ENCODE measurements at places on chromosomes 7 and 10.

DNA sequence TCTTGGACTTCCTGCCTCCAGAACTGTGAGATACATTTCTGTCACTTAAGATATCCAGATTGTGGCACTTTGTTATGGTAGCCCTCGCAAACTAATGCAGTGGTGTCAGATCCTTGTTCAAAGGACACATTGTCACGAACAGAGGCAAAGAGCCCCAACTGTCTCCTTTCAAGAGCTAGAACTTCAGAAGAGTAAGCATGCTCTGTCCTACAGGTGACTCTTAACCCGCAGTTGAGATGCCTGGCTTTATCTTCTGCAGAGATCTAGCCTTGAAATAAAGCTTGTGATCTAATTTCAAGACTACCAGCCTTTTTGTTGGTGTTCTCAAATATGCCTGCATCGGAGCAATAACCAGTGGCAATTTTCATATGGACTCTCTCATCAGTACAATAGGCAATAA lies 134.4 kb downstream of the ATXN7L1 start:
- DNase-seq, result no peak

DNA sequence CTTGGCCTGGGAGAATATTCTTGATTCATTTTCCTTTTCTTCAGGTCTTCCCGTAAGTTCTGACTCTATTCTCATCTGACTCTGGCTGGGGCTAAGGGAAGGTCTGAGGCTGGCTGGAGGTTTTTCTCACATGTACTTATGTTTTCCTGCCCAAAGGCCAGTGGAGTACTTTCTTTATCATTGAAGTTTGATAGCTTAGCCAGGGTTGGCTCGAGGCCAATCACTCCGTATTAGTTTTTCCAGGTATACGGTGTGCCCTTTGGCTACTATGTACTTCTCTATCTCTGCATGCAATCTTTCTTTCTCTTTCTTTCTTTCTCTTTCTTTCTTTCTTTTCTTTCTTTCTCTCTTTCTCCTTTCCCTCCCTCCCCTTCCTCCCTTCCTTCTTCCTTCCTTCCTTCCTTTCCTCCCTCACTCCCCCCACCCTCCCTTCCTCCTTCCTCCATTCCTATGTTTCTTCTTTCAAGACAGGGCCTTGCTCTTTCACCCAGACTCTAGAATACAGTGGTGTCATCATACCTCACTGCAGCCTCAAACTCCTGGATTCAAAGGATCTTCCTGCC lies 26.8 kb upstream of the VKORC1L1 start:
- no peak for DNase-seq

DNA sequence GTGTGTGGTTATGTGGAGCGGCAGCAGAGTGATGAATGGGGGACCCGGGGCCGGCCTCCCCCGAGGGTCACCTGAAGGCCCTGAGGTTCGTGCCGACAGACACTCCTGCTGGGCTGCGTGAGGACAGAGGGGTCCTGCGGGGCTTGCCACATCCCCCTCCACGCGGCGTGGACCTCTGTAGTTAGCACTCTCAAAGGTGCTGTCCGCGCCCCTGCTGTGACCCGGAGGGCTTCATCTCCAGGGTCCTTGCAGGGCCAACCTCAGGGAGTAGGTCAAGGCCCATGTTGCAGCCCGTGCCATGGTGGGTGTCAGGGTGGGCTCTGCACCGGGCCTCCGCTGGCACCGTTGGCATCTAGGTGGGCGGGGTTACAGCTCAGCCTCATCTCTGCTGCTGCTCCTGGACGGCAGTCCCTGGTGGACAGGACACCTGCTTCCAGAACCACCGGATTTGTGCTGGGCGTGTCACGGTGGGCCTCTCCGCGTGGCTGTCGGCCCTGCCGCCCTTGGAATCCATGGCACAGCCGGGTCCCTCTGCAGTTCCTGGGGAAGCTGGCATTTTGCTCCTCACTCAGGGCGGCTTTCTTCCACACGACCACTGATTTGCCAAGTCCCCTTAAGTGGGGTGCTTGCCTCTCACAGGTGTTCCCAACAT lies 19.8 kb upstream of the GET4 start:
- no peak for DNase-seq

GRCh38 chr10:96227206-96227605 lies 44.2 kb downstream of the BLNK start:
- DNase-seq, result no peak

DNA sequence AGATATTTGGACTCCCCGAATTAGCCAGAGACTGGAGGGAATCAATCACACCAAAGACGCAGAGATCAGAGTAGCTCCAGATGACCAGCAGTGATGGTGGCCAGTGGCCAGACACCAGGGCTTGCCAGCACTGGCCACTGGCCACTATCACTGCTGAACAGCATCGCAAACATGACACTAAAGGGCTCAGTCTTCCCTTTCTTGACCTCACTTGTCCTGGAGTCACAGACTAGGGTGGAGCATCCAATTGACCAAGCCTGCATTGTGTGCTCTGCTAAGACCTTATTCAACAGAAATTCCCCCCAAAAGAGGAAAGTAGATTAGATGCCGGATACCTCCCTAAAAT lies 234.7 kb downstream of the CREB5 start:
- DNase-seq, result no peak
